Activated CD8-positive, alpha-beta memory T cell treated with anti-CD3 and anti-CD28 coated beads for 1 hour (primary cell): ENCODE measurements at places on chromosomes 5 and 9.
A peak's percentile ranks its signal among the peaks of the same experiment; 100 is the strongest.

- DNase-seq = no peak
Observed at GRCh38 chr5:33641744-33642505, 201.2 kb downstream of the TARS1 start.

DNA sequence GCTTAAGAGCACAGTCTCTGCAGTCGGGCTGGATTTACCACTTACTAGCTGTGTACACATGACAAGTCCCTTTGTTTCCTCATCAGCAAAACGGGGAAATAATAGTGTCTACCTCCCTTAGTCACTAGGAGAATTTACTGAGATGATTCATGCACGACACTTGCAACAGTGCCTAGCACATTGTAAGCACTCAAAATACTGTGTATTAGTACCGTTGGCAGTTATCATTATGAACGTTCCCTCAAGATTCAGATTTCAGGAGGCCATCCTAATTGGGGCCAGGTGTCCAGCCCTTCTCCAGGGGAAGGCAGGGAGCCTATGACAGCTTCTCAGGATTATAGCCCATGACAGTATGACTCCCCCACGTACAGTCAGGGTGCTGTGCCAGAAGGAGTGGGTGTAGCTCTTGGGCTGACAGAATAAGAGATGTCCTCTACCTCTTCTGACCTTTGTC, 164.3 kb downstream of the DOCK2 start:
- no peak for DNase-seq

GRCh38 chr5:66498791-66499207, 97.4 kb upstream of the MAST4 start:
- DNase-seq = no peak

- DNase-seq = no peak
Observed at GRCh38 chr5:77210091-77210963, at the start of gene PDE8B. TSS of gene PDE8B (plus strand) at chr5:77210680. CDS start at chr5:77210926, 246 bp downstream.

GRCh38 chr9:35935261-35935660, 22.7 kb downstream of the OR2S2 start:
- DNase-seq = no peak

- DNase-seq = no peak
Observed at GRCh38 chr9:113572076-113572861, 108.7 kb downstream of the RGS3 start.

- DNase-seq = peak; percentile 16
Observed at GRCh38 chr9:134066913-134067851, 644 bp downstream of the BRD3 start.

DNA sequence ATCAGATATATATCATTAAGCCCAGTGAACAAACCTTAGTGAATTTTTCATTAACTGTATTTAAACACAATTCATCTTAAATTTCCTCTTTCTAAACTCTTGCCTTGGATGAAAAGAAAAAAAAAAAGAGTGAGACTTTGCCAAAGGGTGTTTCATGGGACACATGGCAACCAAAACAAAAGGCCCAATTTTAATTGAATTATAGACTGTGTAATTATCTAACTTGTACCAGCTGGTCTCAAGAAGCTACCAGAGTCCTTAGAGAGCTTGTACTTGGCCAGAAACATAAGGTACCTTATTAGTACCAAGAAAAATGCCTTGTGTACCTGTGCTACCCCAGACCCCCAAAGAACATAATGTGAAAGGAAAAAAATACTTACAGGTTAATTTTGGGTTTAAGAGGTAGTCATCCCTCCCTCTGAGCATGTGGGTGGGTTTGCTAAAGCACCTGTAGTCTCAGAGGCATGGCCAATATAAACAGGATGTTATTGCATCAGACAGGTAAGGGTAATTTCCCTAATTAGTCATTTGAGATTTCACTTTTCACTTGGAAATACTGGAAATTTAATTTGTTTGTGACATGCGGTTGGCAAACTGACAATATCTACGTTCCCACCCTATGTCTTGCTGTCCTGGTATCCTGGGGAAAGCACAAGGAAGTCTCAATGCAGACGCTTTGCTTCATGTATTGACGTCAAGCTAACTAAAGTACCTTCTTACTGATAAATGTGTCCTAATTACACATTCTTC, 90.1 kb downstream of the SNCAIP start:
- DNase-seq = no peak

- DNase-seq = no peak
Observed at GRCh38 chr5:76422227-76422626, 19.1 kb downstream of the IQGAP2 start.

GRCh38 chr9:127316586-127317323, 52.2 kb downstream of the GARNL3 start:
- no peak for DNase-seq

- no peak for DNase-seq
Observed at GRCh38 chr9:122392714-122393113, 21.9 kb downstream of the PTGS1 start.

GRCh38 chr5:163409384-163409783, 28.0 kb upstream of the CCNG1 start:
- DNase-seq = no peak

DNA sequence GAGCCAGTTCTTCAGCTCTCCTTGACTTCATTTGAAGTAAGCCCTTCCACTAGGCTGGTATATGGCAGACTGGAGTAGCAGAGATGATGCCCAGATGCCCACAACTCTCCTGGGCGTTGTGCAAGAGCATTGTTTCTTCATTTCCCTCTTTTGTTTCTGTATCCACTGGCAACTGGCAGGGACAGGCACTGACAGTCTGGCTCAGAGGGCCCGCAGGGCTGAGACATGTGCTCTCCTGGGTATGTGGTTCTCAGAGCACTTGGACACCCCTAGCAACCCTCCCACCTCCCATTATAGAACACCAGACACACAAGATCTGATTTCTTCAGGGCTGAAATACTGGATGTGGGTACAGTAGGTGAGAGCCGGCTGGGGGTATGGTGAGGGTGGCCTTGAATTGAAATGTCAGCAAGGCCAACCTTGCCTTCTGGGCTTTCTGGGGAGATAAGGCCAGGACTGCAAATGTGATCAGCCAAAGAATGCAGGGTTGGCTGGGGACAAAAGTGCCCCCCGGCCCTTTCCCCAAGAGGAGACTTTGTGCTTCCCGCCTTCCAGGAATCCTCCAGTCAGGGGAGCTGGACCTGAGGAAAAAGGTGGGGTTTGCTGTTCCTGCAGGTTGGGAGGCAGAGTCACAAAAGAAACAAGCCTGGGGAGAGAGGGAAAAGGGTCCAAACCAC, 28.6 kb upstream of the CTNNA1 start:
- DNase-seq = no peak

DNA sequence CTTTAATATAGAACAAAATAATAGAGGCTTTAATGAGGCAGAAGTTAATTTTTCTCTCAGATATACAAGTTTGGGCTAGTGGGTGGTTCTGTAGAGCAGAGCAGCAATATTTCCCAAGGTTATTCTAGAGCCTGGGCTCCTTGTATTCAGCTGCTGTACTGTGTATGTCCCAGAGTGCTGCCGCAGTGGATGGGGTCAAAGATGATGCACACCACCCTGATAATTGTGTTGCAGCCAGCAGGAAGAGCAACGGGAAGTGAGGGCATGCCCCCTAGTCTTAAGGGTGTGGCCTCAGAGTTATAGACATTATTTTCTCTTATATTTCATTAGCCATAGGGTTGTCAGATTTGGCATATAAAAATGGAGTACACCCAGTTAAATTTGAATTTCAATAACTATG, 23.9 kb upstream of the KIF4B start:
- no peak for DNase-seq

DNA sequence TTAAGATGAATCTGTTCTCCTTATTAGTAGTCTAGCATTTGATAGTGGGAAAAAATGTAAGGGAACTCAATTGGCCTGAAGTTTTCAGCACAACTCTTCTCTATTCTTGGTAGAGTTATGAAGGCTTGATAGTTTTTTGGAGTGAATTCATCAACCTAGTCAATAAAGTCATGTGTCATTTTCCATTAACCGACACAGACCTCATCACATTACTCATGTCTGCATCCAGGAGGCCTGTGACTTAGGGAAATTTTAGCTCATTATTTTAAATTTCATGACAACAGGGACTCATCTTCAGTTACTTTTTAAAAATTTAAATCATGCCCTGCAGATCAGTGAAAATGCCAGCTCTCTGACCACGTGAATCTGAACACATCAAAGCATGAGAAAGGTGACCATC, 63.3 kb downstream of the ADAMTS16 start:
- DNase-seq = no peak

DNA sequence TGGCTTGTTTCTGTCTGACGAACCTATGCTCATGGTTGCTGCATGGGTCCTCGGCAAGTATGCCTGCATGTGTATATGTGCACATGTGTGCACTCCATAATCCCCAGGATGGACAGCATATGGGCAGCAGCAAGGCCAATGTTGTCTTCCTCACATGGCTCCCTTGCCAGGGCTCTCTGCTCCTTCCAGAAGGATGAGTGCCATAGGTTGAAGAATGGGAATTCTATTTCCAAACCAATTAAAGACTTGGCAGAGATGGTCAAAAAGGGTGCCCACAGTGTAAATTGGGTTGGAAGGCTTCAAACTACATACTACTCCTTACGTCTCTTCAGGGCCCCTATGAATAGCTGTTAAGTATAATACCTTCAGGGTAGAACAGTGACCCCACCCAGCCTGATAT, 212.1 kb downstream of the PBX3 start:
- no peak for DNase-seq

- no peak for DNase-seq
Observed at GRCh38 chr5:134118212-134118835, 3.8 kb downstream of the TCF7 start.
